Stimulated activated CD4-positive, alpha-beta T cell treated with anti-CD3 and anti-CD28 coated beads, Interleukin-1b, Interleukin-23, amount 100 ng/mL, for 4 hours (primary cell): ENCODE measurements at places on chromosomes 6 and 20.

- no peak for DNase-seq
Observed at GRCh38 chr20:14384416-14385175, 47.2 kb upstream of the FLRT3 start.

DNA sequence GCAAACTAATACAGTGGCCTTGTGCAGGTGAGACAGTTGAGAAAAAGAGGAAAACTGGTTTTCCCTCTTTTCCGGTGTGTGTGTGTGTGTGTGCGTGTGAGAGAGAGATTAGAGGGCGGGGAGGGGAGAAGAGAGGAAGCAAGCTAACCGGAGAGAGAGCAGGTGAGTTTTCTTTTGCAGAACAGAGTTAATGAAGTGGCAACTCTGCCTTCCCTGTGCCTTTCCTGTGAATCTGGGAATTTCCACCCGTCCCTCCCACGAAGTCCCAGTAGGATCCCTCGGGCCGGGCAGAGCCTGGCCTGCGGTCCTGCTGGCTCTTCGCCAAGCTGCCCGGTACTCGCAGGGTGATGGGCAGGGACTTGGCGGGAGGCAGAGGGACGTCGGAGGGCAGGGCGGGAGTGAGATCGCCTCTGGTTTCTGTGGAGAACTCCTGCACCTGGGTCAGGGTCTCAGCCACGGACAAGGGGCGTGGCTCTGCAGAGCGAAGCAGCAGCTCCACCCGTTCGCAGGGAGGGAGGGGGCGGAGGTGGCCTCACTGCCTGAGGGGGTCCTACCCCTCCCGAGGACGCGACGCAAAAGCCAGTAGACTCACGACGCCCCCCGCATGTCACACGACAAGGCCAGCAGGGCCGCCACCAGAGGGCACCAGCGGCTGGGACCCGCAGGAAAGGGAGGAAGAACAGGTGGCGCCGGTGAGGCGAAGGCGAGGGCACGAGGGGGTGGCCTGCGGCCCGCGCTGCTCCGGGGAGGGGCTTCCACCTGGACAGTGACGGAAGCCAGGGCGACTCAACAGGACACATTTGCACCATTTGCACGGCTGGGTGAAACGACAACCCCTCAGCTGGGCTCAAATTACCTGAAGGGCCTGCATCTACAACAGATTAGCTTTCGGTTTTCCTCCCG lies 51.2 kb upstream of the RNF182 start:
- peak; percentile 63 for DNase-seq

DNA sequence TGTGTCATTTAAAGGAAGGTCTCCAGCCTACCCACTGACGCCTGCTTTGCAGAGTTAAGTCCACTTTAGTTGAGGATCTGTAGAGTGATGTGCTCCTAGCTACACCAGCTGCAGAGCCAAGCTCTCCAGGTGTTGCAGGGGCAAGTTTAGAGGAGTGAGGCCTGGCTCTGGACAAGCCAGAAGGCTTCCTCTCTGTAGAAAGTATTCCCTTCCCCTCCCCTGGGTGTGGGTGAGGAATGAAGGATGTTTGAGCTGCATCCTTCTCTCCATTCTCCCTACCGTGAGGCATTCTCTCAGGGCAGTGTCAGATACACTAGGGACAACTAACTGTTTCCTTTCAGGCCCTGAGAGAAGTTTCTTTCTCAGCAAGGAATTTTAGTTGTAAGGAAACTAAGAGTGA lies 66.5 kb downstream of the ELOVL5 start:
- no peak for DNase-seq

DNA sequence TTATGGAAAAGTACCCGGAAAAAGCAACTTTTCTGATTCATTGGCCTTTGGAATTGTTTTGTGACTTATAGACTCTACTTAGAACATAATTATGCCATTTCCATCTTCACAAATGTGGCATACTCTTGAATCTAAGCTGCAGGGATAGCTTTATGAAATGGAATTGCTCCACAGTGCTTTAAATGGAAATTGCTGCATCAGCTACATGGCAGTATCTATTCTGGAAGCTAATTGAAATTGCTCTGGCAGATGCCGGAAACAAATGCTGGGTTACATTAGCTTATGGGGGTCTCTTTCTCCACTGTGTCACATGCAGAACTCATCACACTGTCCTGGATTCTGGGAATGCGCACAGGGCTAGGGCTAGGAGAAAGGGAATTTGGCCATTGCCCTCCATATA lies 108.9 kb downstream of the SAMD5 start:
- no peak for DNase-seq

- no peak for DNase-seq
Observed at GRCh38 chr6:136137008-136137692, 113.0 kb downstream of the MTFR2 start.

- peak; percentile 36 for DNase-seq
Observed at GRCh38 chr6:119077643-119078375, 655 bp downstream of the FAM184A start.

DNA sequence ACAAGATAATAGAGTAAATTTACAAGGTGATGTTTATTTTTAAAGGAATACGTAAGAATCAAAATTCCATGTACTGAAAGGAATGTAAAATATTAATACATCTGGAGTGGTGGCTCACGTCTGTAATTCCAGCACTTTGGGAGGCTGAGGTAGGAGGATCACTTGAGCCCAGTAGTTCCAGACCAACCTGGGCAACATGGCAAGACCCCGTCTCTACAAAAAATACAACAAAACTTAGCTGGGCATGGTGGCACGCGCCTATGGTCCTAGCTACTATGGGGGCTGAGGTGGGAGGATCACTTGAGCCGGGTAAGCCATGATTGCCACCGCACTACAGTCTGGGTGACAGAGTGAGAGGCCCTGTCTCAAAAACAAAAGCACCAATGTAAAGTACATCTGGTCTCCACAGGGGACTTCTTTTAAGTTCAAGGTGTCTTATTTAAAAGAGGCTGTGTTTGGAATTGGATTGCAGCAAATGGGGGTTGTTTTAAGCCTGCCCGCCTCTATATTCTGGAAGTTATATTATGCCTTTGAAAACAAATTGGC lies 36.9 kb downstream of the ARID1B start:
- DNase-seq = no peak

GRCh38 chr6:145783796-145784195 lies 30.8 kb downstream of the FBXO30 start:
- DNase-seq = no peak
